Activated T-cell treated with anti-CD3 and anti-CD28 coated beads, Interleukin-2, amount 50 U/mL, for 48 hours (primary cell): ENCODE measurements at places on chromosomes 1 and 21.

DNA sequence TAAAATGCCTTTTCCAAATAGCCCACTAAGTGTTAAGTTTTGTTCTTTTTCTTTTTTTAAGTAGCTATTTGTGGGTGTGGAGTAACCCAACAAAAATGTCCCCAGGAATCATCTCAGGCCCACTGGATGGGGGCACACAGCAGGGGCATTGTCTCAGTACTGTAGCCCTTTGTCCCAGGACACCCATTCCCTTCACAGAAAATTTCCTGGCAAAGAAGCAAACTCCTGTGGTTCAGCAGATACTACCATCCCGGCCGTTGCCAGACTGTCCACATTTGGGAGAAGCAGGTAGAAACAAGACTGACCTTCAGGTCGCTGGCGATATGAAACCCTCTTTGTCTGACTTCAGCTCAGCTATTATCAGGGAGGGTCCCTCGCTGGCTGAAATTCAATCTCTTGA lies 23.7 kb upstream of the SRRM1 start:
- no peak for DNase-seq

DNA sequence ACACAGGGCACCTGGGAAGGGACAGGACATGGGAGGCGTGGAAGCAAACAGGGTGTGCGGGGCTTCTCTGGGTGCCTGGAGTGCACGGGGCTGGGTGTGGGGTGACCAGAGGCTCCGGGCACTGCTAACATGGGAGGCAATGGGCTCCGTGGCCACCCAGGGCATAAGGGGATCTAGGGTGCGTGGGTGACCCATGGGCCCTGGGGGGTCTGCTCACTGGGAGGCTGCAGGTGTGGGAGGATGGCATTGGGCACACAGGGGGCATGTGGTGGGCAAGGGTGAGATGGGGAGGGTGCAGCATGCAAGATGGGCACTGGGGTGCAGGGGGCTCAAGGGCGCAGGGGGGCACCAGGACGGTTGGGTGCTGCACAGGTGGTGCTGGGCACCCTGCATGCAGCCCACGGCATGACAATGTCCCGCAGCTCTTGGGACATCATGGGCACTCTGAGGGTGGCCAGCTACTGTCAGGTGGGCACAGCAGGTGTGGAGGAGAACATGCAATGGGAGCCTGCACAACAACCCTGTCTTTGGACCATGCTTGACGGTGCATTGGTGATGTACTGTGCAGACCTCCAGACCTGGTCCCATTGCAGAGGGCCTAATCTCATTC lies 15.1 kb downstream of the TRIM11 start:
- no peak for DNase-seq

GRCh38 chr1:226593541-226593940 lies 45.0 kb downstream of the STUM start:
- DNase-seq, result no peak

GRCh38 chr1:87508247-87508787 lies 179.6 kb downstream of the LMO4 start:
- no peak for DNase-seq

GRCh38 chr1:6094801-6095505 lies 49.3 kb downstream of the KCNAB2 start:
- DNase-seq, result no peak

DNA sequence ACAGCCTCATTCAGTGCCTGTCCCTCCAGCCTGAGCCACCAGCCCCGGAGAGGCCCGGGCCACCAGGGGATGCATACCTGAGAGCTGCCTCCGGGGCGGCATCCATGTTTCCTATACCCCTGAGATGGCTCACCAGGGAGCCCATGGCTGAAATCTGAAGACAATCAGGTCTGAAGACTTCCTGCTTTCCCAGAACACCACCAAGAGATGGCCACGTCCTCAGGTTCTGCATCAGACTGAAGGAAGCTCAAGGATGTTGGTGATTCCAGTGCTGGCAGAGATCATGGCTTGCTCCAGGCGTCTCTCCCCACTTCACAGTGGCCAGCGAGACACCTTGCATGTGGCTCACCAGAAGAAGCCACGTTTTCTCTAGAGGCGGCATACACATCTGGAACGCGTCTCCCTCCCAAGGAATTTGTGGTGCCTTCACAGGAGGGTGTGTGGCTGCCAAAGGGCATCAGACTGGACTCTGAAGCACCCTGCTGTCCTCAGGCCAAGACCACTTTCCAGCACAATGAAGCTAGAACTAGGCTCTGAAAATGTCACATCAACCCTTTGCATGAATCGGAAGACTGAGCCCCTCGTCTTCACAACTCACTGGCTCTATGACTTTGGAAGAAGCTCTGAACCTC lies 170.7 kb upstream of the IRF2BP2 start:
- DNase-seq, result peak; percentile 25

- no peak for DNase-seq
Observed at GRCh38 chr1:64308866-64309265, 105.4 kb downstream of the UBE2U start.

DNA sequence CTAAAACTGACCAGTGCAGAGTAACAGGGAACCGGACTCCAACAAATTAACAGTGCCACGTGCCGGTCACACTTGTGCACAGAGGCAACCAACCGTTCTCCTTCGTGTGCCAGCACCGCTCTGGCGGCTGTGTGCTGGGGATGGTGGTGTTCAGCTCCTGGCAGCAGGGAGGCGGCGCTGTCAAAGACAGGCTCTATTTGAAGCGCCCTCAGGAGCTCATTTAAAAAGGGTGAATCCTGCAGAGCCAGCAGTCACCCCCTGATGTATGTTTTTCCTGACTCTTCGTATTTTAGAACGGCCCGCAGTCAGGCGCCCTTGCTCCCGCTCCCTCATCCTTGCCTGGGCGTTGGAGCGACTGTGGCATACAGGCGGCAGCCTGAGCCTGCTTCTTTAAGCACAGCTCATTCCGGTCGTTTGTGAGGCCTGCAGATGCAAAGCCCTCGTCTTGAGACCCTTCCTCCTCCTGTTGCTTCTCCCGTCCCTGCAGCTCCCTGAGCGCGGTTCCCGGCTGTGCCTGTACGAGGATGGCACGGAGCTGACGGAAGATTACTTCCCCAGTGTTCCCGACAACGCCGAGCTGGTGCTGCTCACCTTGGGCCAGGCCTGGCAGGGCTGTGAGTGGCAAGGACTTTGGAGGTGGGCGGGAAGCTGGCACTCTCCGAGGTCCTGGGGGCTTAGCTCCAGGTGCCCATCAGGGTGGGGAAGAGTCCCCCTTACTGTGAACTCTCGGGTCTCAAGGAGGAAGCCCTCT lies 1.1 kb downstream of the DFFB start:
- DNase-seq, result no peak

- no peak for DNase-seq
Observed at GRCh38 chr1:64917328-64917861, 49.0 kb downstream of the JAK1 start.

GRCh38 chr1:145846201-145846612 lies 777 bp downstream of the NUDT17 start:
- peak; percentile 61 for DNase-seq

- peak; percentile 25 for DNase-seq
Observed at GRCh38 chr1:231272880-231273279, 31.9 kb downstream of the GNPAT start.

DNA sequence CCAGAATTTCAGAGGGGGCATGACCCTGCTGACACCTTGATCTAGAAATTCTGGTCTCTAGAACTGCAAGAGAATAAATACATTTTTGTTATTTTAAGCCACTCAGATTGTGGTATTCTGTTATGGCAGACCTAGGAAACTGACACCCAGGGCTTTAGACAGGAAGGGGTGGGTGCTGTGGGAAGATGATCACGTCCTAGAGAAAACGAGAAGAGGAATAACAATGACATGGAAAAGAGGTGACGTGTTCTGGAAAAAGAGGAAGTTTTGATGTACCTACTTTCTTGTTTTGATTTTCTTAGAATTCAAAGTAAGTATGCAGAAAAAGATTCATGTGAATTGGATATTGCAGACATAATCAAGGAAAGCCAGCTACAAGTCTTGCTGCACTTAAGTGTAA lies 232.9 kb upstream of the RUNX1 start:
- DNase-seq, result no peak

DNA sequence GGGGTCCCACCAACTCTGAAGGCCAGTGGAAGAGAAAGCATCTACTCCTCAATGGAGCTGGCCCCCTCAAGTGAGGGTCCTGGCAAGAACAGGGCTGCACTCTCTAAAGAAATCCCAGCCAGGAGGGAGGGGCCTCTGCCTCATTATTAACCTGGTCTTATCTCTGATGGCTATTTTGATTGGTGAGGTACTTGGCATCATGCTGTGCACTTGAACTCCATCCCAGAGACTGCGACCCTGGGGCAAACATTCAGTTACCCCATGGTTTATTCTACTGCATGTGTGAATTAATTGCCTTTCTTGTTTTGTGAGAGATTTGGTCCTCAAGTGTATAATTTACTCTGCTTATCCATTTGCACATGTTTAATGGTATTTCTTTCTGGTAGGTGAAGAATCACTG lies 55.0 kb upstream of the ETV3 start:
- DNase-seq, result no peak

- DNase-seq, result no peak
Observed at GRCh38 chr21:42971897-42972275, 2.5 kb upstream of the PKNOX1 start.

DNA sequence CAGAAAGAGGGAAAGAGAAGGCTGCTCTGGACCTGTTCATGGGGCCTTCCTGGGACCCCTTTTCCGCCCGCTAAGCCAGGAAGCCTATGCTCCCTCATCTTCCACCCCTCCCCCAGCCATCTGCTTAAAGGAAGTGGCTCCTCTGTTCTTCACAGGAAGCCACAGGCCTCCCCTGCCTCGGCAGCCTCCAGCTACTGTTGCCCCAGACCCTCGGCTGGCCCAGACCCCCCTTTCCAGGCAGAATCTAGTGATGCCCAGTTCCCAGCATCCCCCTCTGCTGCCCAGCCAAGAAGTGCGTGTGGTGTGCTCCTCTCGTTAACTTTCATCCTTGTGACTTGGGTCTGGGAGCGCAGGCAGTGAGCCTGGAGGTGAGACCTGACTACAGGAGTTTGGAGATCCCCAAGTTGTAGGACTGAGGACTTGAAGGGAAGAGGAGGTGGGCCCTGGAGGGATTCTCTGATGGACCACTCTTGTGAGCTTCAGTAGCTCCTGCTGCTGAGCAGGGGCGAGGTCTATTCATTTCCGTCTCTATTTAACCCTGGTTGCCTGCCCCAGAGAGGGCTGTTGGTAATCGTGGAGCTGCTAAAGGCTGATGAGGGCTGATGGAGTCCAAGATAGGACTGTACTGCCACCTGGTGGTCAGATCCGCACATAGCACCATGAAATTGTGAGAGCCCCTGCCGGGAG lies 9.1 kb downstream of the IFI6 start:
- DNase-seq, result peak; percentile 96

DNA sequence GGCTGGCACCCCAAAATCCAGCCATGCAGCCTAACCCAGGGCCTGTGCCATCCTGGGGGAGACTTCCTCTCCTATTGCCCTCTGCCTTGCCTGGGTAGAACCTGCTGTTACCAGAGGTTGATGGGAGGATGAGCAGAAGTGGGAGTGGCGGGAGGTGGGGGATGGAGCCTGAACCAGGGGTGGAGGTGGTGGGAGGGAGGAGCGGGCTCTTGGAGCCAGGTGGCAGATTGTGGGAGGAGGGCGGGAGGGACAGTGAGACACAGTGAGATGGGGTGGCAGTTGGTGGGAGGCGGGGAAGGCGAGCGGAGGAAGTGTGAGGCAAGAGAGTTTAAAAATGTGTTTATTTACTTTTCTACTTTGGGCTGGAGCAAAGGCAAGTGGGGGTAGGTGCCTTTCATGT lies 87.3 kb downstream of the KCNJ6 start:
- no peak for DNase-seq

- DNase-seq, result no peak
Observed at GRCh38 chr21:42725416-42725930, 72.1 kb downstream of the PDE9A start.

DNA sequence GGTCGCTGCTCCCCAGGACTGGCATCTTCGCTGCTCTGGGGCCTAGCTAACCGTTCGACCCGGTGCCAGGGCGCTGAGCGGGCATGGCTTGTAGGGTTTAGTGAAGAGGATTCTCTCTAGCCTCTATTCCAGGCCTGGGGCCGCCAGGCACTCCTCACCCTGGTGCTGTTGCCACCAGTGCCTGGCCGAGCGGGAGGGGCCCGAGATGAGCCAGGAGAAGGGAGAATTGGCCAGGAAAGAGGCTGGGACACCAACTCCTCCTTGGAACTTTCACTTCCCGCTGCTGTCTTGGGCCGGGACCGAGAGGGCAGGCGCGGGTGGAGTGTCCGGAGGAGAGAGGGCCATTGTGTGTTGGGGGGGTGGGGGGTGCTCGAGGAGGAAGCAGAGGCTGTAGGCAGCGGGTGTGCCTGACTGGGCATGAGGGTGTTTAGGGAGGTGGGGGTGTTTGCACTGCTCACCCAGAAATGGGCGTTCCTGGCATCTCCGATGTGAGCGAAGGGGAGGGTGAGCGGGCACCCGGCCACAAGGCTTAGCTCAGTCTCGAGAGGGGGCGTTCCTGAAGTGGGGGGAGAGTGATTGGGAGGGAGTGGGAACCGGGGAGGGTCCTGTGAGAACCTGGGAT lies 772 bp downstream of the ADAM15 start:
- DNase-seq, result peak; percentile 62

- DNase-seq, result no peak
Observed at GRCh38 chr1:162906485-162906884, 45.5 kb upstream of the CCDC190 start.

GRCh38 chr21:42376338-42376982 lies 10.1 kb upstream of the TFF1 start:
- DNase-seq, result no peak

- no peak for DNase-seq
Observed at GRCh38 chr1:185679220-185679619, 55.0 kb upstream of the HMCN1 start.

GRCh38 chr1:55412060-55412459 lies 196.9 kb upstream of the USP24 start:
- DNase-seq, result no peak

- peak; percentile 20 for DNase-seq
Observed at GRCh38 chr1:161388639-161389038, 21.0 kb upstream of the CFAP126 start.

DNA sequence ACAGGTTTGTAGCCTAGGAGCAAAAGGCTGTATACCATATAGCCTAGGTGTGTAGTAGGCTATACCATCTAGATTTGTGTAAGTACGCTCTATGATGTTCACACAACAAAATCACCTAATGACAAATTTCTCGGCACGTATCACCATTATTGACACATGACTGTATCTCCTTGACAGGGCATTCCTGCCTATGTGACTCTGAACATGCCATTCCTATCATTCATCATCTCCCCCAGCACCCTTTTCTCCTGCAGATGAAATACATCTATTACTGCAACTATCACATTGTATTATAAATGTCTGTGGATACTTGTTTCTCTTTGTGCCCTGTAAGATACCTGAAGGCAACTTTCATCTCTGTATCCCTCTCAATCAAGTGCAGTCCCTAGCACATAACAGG lies 29.9 kb downstream of the TP53BP2 start:
- no peak for DNase-seq

DNA sequence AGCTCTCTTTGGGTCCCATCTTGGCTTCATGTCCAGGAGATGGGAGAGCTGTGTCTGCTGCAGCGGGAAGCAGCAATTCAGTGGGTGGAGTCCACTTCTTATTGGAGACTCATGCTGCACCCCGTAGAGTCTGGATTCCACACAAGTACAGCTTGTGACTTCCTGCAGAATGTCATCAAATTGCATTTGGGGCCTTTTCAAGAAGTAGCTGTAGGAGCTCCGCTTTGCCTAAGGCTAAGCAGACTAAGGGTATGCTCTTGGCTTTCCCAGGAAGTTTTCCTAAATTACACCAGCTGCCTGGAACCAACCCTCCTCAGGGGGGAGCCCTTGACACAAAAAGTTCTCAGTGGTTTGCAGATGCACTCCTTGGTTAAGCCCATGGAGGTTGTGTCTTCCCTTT lies 5.7 kb upstream of the MOB3C start:
- no peak for DNase-seq

GRCh38 chr1:200546577-200546976 lies 74.0 kb downstream of the KIF14 start:
- no peak for DNase-seq

- no peak for DNase-seq
Observed at GRCh38 chr21:35046880-35047229, 2.2 kb downstream of the RUNX1 start.
